Chondrocyte (in vitro differentiated cells): ENCODE measurements at places on chromosomes 1 and 21. TPM values are rescaled to one million over a fixed set of nuclear protein-coding genes. Genes with fewer than 3 reads are reported as not detected.

The RGS1 gene
- not detected in 3 replicates for total RNA-seq

The OR2T11 gene
- not detected in 3 replicates for total RNA-seq

The TSPAN1 gene
- 1.4 to 2.1 TPM (median 1.6 TPM) in 3 replicates for total RNA-seq

DNA sequence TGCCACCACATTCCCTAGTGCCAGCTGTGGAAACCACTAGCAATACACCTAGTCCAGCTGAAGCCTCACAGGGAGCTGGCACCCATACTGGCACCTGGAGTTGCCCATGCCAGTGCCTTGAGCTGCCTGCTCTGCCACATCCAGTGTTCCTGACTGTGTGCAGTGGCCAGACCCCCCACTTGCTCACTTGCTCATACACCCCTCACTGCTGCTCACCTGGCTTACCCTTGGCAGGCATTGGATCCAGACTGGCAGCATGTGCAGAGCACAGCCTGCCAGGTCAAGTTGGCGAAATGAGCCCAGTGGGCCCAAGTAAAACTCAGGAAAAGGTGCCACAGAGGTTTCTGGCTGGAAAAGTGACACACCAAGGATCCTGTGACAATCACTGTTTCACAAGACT is 1618.6 kb upstream of the PRMT6 start:
- DNase-seq = peak; percentile 55
